ENCODE measurements at places on chromosomes 3 and 15.

GRCh38 chr3:69085168-69085832, 563 bp downstream of the ARL6IP5 start:
- DNase-seq = no peak

DNA sequence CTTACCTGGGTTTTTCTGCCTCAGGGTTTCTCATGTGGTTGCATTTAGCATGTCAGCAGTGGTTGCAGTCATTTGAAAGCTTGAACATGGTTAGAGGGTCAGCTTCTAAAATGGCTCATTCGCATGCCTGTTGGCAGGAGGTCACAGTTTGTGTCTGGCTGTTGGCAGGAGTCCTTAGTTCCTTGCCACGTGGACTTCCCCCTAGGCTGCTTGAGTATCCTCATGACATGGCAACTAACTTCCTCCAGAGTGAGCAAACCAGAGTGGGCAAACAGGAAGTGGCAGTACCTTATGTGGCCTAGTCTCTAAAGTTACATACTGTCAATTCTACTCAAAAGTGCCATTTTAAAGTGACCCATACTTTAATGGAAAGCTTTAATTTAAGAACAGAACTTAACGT, 3.4 kb upstream of the UNC13C start:
- DNase-seq = no peak

DNA sequence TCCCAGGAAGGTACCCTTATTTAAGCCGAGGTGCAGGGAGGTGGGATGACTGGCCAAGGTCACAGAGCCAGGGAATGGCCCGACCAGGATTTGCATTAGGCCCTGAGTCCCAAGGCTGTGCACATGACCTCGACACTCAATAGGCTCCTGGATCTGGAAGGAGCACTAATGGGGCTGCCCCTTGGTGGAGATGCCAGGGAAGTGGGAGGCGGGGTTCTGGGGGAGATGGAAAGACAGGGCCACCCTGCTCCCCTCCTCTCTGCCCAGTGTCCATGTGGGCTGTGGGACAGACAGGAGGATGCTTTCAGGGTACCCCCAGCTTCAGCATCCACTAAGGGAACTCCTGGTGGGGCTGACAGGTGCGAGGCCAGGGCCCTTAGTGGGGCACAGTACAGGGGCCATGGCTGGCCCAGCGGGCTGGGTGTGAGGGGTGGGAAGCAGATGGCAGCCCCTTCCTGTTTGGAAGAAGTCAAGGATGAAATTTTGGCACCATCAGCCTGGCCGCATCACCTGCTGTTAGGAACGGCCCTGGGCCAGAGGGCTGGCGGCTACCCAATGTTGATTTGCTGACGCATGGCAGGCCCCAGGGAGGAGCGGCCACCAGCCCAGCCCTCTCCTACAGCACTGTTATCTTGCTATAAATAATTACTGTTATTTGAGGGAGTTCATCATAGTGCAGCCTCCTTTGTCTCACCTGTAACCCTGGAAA, 37.3 kb downstream of the ATP2B2 start:
- no peak for DNase-seq

- DNase-seq = no peak
Observed at GRCh38 chr3:136954251-136954650, 3.5 kb upstream of the IL20RB start.

DNA sequence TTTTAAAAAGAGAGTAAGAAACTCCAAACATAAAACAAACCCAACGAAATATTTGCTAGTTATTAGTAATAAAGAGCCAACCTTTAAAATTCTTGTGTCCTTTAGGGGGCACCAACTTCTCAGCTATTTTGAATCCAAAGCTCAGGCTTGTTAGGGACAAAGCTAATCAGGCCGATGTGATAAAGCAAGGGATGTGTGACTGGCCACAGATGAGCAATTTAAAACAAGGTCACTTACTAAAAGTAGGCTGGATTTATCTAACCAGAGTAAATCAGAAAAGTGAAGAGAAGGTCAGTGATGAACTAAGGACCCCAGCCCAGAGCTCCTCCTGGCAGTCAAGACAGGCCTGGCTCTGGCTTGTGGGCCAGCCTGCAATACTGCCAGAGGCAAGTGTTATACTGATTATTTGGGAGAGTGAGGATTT, 108.5 kb downstream of the CYP19A1 start:
- no peak for DNase-seq

- no peak for DNase-seq
Observed at GRCh38 chr15:84818261-84819131, 1.3 kb downstream of the ALPK3 start.

- no peak for DNase-seq
Observed at GRCh38 chr3:138395865-138396751, 38.3 kb upstream of the ESYT3 start.

DNA sequence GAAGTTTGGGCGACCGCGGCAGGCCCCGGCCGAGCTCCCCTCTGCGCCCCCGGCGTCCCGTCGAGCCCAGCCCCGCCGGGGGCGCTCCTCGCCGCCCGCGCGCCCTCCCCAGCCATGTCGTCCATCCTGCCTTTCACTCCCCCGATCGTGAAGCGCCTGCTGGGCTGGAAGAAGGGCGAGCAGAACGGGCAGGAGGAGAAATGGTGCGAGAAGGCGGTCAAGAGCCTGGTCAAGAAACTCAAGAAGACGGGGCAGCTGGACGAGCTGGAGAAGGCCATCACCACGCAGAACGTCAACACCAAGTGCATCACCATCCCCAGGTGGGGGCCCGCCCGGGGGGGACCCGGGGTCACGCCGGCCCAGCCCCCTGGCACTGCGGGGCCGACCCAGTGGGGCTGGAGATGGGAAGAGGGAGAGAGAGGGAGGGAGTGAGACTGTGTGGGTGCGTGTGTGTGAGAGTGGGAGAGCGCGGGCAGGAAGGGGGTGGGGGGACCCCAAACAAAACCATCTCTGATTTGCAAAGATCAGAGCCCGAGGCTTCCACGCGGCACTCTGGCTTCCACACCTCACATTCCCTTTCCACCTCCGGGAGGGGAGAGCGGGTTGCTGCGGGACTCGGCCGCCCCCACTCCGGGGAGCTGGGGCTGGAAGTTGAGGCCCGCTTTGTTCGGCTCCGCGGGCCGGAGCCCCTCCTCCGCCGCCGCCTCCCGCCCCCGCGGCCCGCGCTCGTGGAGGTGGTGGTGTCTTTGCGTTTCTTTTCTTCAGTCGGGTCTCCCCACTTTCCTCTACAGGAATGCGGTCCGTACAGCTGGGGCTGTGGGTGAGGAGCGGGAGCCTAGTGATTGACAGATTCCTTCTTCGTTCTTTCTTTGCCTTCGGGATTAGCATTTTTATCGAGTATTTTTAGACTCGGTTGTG, 898 bp downstream of the SMAD3 start:
- DNase-seq = no peak

DNA sequence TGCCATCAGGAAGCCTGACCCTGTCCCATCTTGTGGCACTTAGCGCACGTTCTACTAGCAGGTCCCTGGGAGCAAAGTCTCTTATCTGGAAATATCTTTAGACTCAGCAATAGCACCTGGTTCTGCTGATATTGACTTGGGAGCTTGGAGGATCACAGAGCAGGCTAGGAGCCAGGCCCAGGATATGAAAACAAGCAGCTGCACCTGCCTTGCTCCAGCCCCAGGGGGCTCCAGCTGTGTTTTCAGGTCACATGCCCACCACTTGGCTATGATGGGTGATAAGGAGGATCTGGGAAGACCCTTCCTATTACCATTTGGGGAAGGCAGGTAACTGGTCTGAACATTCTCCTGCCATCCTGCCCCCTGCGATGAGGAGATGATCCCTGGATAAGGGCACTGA, 87.8 kb downstream of the C3orf70 start:
- no peak for DNase-seq

DNA sequence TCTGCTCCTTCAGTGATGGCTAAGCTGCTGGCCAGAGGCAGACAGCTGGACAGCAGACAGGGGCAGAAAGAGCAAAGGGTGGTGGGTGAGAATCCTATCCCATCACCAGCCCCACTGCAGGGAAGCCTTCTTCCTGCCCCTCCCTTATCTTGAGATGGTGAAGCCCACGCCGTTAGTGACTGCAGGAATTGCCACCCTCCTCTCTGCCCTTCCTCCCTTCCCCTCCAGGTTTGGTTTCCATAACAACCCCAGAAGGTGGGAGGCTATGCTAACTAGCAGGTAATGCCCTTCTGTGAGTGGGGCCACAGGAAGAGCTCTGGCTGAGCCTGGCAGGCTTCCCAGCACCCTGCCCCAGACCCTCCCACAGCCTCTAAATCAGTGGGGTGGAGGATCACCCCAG, 32.8 kb downstream of the SCN5A start:
- no peak for DNase-seq

- no peak for DNase-seq
Observed at GRCh38 chr3:161647936-161648470, 151.4 kb downstream of the OTOL1 start.

- no peak for DNase-seq
Observed at GRCh38 chr3:137202941-137203340, 245.2 kb downstream of the IL20RB start.

DNA sequence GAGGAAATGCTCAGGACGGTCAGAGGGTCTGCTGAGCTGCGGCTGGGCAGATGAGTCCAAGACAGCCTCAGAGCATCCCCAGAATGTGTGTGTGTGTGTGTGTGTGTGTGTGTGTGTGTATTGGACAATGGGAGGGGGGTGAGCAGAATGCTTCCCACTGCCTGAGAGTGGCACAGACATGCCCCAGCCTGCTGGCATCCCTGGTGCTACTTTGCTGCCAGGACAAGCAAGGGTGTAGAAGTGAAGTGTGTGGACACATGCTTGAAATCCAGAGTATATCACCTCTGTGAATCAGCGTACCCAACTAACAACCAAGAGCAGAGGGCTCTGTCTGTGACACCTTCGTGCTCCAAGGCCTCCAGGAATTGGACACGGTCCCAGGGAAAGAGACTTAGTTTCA, 76.3 kb downstream of the SLC9A9 start:
- no peak for DNase-seq

DNA sequence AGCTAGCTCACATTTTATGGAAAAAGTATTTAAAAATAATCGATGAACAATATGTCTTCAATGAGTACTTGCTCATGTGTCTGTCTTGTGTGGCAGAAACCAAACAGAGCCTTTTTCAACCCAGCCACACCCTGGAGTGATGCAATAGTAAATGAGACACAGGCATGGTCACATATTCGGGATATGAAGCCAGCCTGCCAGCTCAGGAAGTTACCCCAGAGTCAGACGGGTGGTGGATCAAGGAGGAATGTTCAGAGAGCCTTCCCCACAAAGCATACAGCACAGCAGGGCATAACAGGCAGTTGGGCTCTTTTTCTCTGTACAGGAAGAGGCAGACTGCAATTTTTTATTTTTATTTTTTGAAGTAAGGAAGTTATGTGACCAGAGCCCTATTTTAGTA, 27.3 kb downstream of the LARP6 start:
- DNase-seq = no peak

DNA sequence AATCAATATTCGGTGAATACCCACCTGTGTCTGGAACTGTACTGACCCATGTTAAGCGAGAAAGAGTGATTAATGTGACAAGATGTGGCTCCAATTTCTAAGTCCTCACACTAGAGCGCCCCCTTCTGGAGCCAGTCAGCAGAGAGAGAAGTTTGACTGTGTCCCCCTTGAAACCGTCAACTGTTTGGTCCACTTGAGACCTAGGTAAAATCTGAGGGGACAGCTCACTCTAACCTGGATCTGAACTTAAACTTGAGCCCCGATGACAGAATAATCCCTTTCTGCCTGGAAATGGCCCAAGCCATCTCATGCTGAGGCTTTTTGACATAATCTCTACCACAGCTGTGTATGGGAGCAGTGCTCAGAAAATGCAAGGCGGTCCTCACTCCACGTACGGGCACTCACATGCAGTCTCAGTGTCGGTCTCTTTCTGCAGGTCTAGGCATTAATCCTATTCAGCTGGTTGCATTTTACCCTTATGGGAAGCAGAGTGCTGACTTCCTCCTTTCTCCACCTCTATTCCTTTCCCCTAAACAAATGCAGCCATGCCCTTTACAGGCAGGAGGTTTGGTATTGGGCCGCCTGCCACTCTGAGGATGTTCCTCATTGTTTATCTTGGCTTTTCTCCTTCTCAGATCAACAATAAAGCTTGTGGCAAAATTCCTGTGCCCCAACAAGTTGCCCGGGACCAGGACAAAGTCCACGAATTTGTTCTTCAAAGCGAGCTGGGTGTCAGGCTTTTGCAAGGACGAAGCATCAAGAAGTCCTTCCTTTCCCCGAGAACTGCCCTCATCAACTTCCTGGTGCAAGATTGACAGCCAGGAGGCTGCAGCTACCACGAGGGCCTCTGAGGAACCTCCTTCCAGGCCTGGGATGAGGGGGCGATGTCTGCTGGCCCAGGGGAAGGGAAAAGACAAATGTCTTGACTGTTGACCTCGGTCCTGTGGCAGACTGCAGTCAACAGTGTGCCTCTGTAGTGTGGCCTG, 47.5 kb upstream of the LIMD1 start:
- peak; percentile 51 for DNase-seq

GRCh38 chr3:118526758-118527513, 507.7 kb downstream of the IGSF11 start:
- no peak for DNase-seq

- no peak for DNase-seq
Observed at GRCh38 chr3:61813636-61814035, 252.3 kb downstream of the PTPRG start.

DNA sequence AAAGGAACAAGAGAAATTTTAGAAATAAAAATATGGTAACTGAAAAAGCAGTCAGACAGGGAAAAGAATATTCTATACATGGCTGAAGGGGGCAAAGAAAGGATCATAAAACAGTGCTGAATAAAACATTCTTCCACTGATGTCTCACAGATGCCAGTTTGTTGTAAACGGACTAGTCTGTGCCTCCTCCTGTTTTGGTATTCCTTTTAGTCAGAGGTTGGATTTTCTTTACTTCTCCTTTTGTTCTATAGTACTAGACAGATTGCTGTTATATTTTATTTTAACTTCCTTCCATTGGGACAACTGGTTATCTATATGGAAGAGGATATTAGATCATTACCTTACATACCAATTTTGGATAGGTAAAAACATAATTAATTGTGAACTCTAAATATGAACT, 16.0 kb upstream of the GNB5 start:
- no peak for DNase-seq
